Muscle of leg (tissue), 16 donors: ENCODE measurements at places on chromosomes 16 and 17.

DNA sequence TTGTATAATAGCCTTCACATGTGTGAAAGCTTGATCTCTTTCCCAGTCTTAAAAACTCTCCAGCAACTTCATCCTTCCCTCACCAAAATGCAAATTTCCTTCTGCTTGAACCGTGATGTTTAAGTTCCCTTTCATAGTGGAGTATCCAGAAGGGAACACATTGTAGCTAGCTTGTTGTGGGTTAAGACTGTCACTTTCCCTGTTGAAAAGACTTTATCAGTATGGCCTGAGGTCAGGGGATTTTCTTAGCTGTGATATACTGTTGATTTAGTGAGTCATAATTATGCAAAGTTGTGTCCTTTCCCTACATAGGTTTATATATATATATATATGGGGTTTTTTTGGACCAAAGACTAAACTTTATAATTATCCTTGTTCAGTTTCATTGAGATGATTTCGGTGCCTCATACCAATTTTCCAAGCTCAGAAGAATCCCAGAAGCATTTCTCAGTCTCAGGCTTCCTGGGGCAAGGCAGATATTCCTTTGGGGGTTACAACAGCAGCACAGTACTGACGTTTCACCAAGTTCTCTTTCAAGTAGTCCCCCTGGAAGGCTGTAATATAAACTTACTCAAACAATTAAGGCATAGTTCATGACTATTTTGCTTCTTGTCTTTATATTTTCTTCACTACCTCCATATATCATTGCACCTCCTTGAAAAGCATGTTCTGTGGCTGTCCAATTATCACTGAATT, 35.7 kb downstream of the ESRP2 start:
- no peak for DNase-seq

DNA sequence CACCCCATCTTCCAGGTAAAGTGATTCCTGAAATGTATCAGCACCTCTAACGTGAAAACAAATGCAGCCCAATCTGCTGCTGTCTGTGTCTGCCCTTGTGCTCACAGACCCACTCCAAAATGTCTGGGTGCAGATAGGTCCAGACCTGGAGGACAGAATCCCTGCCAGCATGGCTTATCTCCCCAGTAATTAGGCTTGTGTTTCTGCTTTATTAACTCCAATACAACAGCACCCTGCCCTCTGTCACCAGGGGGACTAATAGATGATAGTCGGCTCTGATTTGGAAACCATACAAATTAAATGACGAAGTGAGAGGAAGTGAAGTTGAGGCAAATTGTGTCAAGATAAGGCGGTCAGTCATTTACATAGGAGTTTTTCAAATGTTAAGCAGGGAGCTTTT, 608.3 kb upstream of the SALL1 start:
- no peak for DNase-seq

DNA sequence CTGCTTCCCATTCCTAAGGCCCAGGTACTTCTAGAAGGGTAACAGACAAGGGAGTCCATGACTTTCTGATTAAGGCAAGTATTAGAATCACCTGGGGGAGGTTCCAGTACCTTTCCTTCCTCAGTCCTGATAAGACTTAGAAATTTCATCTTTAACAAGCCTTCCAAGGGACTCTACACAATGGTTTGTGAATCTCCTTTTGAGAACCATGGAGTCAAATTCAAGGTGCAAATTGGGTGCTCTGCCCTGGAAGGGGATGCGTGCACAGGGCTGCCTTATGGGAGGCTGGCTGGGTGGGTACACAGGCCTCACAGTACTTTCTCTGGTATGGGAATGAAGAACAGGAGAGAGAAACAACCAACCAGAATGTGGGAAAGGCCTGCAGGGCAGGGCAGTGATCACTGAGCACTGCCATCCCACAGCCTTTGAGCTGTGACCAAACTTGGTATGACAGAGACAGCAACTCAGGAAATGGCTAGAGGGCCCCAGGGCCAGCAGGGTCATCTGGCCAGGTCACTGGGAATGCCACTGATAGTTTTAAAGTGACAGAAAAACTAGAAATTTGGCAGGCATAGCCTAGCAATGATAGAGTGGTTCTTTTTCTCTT, 3.6 kb upstream of the TMIGD1 start:
- DNase-seq: no peak

- no peak for DNase-seq
Observed at GRCh38 chr16:12132290-12132689, 155.8 kb downstream of the SNX29 start.
